ENCODE measurements at places on chromosomes 11 and 22.

- DNase-seq: peak; percentile 64
These were observed 621.4 kb downstream of the BRD1 start for GRCh38 chr22:49206281-49206680.

DNA sequence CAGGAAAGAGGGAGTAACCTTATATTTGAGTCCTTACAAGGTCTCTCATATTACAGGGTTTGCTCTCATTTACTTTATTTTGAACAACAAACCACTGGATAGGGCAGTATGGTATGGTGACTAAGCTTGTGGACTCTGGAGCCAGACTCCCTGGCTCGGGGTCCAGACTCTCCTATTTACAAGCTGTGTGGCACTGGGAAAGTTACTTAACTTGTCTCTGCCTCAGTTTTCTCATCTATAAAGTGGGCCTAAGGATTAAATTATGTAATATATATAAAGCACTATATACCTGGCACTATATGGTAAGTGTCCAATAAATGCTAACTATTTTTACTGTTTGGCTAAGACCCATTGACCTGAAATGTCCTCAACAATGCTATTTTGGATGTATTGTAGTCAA is 1.7 kb upstream of the DCHS1 start:
- no peak for DNase-seq

DNA sequence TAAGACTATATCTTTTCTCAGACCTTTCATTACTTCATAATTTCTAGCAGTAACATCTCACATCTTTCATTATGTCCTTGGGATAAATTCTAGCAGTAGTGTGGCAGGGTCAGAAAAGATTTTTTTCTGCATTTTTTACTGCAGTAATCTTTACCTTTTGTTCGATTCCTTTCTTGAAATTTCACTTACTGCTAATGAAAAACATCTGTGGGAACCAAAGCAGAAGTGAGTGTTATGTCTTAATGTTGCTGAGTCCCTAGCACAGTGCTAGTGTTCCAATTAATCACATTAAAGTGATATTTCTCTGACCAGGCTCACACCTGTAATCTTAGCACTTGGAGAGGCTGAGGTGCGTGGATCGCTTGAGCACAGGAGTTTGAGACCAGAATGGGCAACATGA is 123.6 kb downstream of the EHF start:
- DNase-seq: no peak

- DNase-seq: no peak
These were observed 2.7 kb downstream of the DCDC1 start for GRCh38 chr11:31366795-31367194.

GRCh38 chr11:78525720-78526119 is 48.9 kb downstream of the NARS2 start:
- no peak for DNase-seq

DNA sequence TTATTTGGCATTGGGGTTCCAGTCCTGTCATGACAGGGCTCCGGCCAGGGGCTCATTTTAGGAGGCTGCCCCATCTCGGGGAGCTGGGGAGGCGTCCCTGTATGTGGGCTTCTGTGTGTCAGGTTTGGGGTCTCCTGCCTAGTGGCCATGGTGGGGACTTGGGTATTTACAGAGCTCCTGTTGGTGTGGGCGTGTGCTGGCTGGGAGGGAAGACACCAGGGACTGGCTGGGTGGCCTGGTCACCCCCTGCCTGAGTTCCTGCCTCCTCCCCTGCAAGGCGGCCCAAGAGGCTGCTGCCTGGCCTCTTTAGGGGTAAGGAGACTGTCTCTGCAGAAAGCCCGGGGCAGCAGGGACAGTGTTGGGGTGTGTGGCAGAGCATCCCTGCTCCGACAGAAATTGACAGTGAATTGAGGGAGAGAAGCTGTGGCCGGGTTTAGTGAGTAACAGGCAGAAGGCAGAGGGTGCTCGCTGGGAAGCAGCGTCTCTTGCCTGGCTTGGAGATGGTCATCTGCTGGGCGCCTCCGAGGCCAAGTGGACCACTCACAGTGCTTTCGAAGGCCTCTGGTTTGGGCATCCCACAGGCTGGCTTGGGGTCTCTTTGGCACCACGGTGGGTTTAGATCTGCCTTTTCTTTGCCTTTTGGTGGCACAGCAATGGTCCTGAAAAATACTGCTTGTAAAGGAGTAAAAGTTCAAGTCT is 40.3 kb upstream of the GRAMD4 start:
- no peak for DNase-seq

DNA sequence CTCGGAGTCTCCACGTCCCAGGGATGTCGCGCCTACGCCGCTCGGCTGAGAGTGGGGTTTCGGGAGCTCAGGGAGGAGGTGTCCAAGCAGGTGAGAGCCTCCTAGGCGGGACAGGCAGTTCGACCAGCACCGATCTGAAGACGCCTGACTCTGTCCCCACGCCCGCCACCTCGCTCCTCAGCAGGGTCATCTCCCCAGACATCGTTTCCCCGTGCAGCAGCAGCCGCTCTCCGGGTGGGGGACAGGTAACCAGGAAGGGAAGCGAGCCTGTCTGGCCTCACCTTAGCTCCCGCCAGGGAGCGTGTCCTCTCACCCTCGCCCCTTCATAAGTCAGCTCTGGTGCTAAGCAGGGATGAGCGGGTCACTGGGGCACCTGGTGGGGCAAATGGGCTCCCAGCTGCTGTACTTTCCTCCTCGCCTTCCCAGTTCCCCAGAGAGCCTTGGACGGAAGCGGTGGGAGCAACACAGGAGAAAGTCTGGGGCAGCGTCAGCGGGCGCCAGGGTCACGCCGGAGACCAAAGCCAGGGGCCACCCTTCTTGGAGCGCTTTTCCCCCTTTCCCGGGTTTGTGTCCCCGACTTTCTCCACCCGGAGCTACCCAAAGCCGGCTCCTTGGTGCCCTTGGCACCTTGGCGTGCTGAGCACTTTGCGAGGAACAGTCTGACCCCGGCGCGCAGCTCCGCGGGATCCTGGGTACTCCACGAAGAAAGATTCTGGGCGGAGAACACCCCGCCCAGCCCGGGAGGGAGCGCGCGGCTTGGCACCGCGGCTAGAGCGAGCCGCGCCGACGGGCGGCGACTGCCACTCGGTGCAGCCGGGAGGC is 1.6 kb downstream of the SPON1 start:
- DNase-seq: no peak

DNA sequence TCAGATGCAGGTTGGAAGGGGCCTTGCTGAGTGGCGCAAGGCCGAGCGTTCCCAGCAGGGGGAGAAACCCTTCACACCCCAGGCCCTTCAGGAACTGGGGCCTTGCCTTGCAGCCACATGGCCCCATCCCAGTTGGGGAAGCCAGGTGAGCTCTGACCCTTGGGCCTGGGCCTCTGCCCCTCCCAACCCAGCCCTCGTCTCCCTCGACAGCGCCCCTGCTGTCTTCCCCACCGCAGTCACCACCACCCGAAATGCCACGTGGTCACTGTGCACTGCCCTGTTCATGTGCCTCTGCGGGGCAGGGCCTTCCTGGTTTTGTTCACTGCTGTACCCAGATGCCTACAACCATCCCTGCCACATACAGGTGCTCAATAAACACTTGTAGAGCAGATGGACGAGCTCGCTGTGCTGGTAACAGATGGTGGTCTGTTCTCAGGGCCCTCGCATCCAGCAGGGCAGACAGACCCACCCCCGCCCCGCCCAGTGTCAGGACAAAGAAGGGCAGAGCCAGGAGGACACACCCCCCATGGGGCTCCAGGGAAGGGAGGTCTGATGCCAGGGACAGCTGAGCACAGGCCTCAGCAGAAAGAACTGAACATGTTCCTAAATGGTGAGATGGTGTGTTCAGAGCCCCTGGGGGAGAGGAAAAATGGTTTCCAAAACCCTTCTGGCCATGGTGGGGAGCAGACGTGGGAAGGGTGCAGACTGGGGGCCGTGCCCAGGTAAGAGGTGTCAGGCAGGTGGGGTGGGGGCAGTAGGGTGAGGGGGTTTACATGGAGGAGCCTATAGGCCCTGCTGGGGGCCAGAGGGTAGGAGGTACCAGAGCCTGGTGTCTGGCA is 3.7 kb downstream of the POLR2L start:
- DNase-seq: no peak

- DNase-seq: no peak
These were observed 29.4 kb upstream of the GRIK4 start for GRCh38 chr11:120482149-120482548.

GRCh38 chr11:42631220-42631843 is 680.5 kb upstream of the API5 start:
- DNase-seq: no peak

DNA sequence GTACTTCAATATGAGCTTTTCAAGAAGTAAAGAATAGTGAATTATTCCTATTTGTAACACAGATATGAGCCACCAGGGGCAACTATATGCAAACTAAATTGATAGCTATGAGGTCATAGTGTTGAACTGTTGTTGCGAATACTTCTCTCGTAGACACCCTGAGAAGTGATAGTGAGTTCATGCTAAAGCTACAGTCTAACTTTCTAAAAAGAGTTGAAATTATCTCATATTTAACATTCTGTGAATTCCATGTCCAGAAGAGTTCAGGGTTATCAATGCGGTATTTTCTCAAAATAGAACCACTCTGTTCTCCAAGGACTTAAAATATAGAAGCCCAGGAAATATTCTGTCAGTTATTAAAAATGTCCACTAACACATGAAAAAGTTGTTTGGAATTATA is 185.4 kb downstream of the AASDHPPT start:
- no peak for DNase-seq

- DNase-seq: no peak
These were observed 35.7 kb downstream of the CD44 start for GRCh38 chr11:35174666-35175065.

DNA sequence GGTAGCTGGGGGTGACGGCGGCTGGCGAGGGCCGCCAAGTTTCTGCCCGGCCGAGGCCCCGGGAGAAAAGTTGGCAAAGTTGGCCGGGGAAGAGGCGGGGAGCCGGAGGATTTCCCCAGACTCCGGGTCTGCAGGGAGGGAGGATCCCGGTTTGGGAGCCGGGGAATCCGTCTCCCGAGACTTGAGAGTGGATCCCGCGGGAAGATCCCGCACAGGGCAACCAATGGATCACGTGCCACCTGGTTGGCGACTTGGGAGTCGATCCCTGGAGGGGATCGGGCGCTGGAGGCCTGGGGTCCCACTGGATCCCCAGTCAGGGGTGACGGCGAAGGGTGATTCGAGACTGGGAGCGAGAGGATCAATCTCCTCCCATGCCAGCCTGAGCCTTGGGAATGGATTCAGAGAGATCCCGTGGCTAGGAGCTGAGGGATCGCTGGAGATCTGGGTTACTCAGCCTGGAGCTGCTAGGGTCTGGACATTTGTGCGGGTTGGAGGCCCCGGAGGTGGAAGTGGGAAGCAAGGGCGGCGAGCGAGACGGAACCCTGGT is 394 bp downstream of the KIAA1671 start:
- no peak for DNase-seq

DNA sequence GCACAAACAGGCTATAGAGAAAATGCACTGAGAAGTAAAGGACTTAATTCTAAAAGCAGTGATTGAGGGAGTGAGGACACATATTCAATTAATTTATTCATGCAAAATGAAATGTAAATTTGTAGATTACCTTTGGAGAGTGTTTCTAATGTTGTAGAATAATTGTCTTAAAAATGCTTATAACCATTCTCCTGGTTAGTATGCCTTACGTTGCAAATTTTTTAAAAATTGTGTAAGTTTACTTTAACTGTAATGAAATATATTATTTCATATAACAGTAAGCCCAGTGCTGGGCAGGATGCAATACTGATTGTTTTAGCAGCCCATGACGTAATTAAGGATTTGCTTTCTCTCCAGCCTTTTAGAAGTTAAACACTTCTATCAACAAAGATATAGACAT is 26.6 kb downstream of the OR52E1 start:
- no peak for DNase-seq

DNA sequence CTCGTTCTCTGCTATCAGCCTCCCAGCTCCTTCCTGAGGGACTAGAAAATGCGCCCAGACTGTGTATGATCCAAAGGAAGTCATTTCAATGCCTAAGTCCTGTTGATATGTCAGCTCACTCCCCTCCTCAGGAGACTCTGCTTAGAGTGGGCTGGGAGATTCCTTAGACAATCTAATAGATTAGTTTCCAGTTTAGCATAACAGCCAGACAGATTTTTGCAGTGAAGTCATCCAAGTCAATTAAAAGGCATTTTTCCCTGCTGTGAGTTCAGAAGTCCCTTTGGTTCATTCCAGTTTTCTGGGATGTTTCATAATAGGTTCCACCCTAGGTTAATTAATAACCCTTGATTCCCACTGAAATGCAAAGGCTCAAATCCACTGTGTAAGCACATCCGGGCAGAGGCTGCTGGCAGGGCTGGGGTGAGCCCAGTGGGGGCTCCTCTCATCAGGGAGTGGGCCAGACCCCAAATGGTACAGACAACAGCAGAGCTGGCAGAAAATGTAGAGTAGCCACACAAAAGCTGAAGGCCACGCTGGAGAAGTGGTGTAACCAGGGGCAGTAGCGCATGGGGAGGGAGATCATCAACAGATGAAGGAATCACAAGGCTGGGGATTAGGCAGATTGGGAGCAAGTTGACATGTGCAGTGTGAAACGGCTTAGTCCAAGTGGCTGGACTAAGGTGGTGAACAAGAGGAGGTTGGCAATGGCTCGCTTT is 90.6 kb downstream of the SYN3 start:
- no peak for DNase-seq

DNA sequence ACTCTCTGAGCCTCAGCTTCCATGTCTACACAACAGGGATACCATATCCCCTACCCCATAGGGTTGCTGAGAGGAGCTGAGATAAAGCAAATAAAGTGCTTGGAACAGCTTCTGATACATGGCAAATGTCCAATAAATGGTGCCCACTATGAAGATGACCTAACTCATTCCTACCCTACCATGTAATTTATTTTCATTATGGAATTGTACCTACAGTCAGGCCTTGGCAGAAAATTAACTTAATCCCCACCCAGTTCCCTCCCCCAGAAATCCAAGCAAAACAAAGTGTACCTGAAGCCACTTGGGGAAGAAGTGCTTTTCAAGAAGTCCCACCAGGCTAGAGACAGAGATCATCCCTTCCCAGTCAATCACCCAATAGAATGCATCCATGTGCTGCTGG is 10.8 kb downstream of the SRRD start:
- DNase-seq: no peak

DNA sequence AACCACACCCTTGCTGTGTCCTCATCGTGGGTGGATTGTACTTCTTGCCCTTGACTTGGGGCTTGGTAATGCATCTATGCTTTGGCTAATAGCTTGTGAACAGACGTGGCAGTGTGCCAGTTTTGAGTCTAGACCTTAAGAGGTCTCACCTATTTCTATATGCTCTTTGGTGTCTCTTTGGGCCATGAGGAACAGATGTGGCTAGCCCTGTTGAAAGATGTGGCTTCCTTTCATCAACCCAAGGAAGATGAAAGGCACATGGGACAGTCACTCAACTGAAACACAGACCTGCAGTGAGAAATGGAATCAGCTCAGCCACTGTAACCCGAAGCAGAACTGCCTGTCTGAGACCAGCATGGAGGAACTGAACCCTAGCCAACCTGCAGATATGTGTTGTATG is 7.9 kb upstream of the NELL1 start:
- no peak for DNase-seq

All from osteocyte (in vitro differentiated cells).